EL (cell line): ENCODE measurements at places on chromosomes 6 and 20.

- no peak for DNase-seq
Measured at GRCh38 chr20:9565910-9566550, 51.6 kb downstream of the LAMP5 start.

DNA sequence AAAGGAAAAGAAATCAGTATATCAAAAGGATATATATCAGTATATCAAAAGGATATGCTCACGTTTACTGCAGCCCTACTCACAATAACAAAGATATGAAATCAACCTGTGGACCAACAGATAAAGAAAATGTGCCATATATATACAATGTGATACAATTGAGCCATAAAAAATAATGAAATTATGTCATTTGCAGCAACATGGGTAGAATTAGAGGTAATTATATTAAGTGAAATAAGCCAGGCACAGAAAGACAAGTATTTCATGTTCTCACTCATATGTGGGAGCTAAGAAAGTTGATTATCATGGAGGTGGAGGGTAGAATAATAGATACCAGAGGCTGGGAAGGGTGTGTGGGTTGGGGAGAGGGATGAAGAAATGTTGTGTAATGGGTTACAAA lies 102.9 kb upstream of the MARCKS start:
- DNase-seq, result no peak

GRCh38 chr6:156391061-156391672 lies 386.0 kb upstream of the ARID1B start:
- DNase-seq, result no peak

DNA sequence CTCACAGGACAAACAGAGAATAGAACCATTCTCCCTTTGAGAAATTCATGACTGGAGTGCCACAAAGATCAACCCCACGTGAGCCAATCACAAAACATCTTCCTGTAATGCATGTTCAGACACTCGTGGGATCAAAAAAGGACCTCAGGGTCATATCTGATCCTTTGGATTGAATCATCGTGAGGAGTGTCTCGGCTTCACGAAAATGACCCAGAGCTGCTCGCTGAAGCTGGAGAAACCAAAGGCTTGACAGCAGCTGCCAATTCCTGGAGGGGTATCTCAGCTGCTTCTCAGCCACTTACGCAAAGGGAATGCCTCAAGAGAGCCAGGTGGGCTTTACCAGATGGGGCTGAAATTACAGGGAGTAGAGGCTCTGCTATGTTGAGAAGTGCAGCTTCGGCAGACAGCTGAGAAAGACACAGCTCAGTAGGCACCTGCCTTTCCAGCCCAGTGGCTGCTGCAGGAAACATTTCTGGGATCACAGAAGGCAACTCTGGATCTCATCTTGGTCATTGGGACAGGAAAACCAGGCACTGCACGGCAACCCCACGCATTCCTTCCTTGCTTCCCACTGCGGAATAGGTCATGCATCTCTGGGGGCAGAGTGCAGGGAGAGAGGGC lies 813.1 kb downstream of the KIF16B start:
- DNase-seq, result no peak

- DNase-seq, result no peak
Measured at GRCh38 chr6:1580585-1580984, 29.1 kb upstream of the FOXC1 start.

DNA sequence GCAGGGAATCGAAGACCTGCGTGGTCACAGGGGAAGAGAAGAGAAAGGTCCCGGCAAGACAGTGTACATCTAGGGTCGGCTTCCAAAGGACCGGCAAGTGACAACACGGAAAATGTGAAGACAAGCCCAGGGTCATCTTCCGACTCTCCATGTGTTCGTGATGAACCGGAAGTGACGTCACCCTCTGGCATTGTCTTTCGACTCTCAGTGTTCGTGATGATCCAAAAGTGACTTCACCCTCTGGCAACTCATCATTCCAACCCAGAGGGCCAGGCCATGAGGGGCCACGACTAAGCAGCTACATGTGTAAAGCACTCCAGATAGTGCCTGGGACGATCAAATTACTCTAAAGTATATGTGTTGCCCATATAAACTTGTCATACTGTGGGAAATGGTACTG lies 290.8 kb downstream of the THBS2 start:
- DNase-seq, result peak; percentile 45

DNA sequence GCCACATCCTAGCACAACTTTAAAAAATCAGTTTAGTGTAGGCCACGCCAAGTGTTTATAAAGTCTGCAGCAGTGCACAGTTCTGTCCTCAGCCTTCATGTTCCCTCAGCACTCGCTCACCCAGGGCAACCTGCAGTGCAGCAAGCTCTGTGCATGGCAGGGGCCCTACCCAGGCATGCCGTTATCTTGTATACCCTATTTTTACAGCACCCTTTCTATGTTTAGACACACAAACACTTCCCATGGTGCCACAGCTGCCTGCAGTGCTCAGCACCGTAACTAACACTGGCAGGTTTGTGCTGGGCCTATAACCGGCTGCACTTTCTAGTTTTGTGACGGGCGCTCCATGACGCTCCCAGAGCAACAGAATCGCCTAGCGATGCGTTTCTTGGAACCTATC lies 43.8 kb downstream of the ZBTB46 start:
- DNase-seq, result no peak

DNA sequence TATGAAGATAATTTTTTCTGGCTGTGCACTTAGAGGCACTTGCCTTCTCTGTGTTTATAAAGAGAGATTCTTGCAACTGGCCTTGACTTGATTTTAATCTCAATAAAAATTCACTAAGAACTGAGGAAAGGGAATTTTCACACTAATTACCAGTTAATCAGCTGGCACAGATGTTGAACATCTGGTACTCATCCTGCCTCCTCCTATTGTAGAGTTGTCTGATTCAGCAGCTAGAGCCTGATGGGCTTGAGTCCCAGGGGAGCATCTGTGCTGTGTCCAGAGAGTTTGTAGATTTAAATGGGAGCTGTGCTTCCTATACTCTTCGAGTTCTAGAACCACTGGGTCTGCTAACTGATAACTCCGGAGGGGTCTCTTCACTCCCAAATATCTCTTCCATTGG lies 284.4 kb upstream of the RNF24 start:
- no peak for DNase-seq

DNA sequence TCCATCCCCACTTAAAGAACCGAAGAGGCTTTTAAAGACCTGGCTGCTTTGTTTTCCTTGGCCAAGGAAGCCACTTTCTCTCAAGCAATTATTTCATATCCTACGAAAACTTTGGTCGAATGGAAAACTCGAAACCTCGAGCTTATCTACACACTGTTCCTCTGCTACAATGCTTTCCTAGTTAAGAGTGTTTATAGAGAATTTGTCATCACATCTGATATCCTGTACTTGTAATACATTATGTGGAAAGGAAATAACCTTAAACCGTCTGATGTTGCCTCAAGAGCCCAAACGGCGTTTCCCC lies 28.1 kb downstream of the TFAP2B start:
- DNase-seq, result no peak

DNA sequence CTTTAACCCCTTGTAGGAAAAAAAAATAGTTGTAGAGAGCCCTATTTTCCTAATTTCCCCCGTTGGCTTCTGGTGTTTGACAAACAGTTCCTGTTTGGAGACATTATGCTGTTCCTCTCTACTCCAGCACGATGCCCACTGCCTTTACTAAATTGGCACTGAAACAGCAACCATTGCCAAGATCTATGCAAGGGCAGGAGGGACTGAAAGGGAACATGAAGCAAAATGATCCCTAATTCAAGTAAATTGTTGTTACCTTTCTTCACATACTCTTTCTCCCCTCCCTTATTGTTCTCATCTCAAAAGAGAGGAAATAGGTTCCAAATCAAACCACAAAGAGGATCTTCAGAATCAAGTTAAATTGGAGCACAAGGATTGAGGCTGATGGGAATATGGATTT lies 764.1 kb upstream of the MMS22L start:
- no peak for DNase-seq

- DNase-seq, result no peak
Measured at GRCh38 chr6:2514965-2515543, 235.7 kb downstream of the MYLK4 start.

GRCh38 chr6:82703230-82703629 lies 339.6 kb downstream of the TPBG start:
- no peak for DNase-seq

- DNase-seq, result peak; percentile 13
Measured at GRCh38 chr20:13342469-13343242, 121.6 kb downstream of the ISM1 start.

GRCh38 chr6:162670345-162670744 lies 57.2 kb downstream of the PRKN start:
- no peak for DNase-seq

GRCh38 chr6:89479897-89480296 lies 46.9 kb downstream of the ANKRD6 start:
- no peak for DNase-seq

DNA sequence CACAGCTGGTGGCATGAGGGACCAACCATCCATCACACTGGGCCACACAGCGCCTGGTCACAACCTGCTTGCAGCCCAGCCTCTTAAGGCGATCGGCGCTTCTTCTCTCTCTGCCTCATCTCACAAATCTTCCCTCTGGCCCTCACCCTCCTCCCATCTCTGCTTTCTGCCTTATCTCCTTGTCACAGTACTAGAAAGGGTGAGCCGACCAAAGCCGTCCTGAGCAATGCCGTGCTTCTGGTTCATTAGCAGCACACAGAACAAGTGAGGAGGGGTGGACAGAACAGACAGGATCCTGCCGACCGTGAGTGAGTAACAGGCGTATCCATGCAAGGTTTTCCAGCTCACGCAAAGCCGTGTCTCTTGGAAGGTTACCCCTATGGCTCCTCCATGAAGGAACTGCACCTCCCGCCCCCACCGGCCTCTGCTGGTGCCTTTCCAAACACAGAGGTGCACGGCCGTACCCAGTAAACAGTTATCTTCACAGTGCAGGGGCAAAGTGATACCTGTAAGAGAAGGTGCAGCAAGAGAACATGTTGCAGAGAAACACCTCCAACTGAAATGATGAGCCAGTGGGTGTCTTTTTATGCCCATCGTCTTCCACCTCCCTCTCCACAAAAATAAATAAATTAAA lies 331.7 kb downstream of the FARS2 start:
- DNase-seq, result no peak

GRCh38 chr20:25058051-25058846 lies at the start of gene ACSS1:
Gene ACSS1 (minus strand): TSS chr20:25058139. CDS start chr20:25058102, 37 bp downstream.
- DNase-seq, result peak; percentile 55

DNA sequence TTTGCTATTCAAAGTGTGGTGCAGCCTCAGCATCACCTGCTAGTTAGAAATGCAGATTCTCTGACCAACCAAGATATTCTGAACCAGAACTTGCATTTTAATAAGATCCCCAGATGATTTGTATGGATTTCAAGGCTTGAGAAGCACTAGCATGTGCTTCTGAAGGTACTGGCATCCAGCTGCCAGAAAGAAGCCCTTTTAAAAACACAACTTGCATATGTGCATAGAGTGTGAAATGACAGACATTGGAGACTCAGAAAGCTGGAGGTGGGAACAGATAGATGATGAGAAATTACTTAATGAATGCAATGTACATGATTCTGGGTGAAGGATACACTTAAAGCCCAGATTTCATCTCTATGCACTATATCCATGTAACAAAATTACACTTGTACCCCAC lies 409.3 kb upstream of the SPTLC3 start:
- no peak for DNase-seq

DNA sequence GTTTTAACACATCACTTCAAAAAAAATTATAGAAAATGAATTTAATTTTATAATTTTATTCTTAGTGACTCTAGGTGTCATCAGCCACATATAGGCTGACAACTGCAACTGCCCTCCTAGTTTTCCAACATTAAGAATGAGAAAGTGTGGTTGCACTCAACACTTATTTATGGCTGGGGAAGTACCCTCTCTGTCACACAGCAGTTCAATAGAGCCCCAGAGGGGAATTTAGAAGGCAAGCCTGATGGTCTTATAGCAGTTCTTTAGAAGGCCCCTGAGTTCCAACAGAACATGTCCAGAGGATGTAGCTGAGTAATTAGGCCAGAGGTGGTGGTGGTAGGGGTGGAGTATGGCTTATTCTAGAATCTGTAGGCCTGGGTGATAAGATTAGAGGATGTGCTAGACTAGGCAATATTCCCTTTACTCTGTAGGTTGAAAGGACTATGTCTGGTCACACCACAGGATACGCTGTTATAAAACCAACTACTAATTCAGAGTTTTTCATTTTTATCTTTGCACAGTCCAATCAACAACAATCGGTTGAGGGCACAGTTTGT lies 226.5 kb upstream of the CITED2 start:
- no peak for DNase-seq

DNA sequence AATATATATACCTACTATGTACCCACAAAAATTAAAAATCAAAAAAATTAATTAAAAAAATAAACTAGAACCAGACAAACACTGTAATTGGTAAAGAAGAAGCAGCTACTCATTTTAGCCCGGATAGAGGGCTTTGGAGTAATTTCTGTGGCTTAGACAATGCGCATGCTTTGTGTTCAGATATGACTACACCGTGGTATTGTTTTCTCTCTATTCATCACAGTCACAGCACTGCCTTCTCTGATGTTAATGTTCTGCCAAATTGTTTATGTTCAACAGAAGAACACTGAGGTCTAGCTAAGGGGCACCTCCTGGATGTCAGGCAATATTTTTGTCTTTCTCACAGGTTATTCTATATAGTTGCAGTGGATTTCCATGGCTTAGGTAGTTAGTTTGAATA lies 77.5 kb upstream of the GJE1 start:
- DNase-seq, result no peak

- no peak for DNase-seq
Measured at GRCh38 chr20:22611636-22612035, 27.3 kb upstream of the FOXA2 start.

- no peak for DNase-seq
Measured at GRCh38 chr6:540490-540889, 116.4 kb downstream of the HUS1B start.

GRCh38 chr6:48733581-48733980 lies 622.6 kb upstream of the PTCHD4 start:
- peak; percentile 48 for DNase-seq

DNA sequence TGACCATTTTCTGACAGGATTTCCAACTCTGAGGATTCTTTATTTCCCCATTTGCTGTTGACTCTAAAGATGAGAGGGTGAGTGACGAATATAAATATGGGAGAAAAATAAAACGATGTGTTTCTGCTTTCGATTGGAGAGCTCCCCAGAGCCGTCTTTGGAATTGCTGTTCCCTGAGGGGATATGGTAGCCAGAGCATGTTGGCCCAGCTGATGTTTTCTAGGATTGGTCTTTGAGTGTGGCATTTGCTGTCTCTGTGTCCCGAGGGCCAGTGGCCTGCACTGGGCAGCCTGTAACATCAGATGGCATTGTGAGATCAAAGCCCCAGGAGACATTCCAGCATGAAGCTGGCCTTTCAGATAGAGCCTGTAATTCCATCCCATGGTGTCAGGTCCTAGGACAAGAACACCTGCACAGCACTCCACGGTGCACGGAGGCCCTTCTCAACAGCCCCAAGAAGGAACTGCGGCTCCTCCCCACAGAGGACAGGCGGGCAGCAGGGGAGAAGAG lies 26.7 kb downstream of the PKIG start:
- DNase-seq, result no peak

DNA sequence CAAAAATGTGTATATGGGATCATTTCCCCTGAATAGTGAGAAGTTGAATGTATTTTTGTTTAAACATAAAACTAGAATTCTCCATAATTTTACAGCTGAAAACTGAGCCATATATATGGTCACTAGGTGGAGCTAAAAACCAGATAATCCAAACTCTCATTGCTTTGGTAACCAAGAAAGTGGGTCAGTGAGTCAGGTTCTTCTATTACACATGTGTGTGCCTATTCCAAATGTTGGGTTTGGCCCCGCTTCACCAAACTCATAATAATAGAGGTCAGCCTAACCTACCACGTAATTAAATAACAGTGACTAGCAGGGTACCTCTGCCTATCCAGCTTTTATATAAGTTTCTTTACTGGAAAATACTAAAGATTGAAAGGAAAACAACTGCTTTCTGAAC lies 19.3 kb upstream of the RNGTT start:
- DNase-seq, result peak; percentile 71

GRCh38 chr20:2084703-2085102 lies 16.9 kb upstream of the STK35 start:
- DNase-seq, result no peak
